Stimulated activated CD4-positive, alpha-beta T cell treated with anti-CD3 and anti-CD28 coated beads, Interleukin-15, amount 100 ng/mL, for 48 hours (primary cell): ENCODE measurements at places on chromosomes 6 and 20.

- DNase-seq = no peak
Observed at GRCh38 chr6:71481011-71481410, 192.4 kb downstream of the OGFRL1 start.

- no peak for DNase-seq
Observed at GRCh38 chr6:164827537-164827936, 481.9 kb downstream of the C6orf118 start.

- no peak for DNase-seq
Observed at GRCh38 chr6:16434885-16435284, 196.5 kb downstream of the GMPR start.

- DNase-seq = no peak
Observed at GRCh38 chr6:123323452-123324329, 313.1 kb downstream of the TRDN start.

DNA sequence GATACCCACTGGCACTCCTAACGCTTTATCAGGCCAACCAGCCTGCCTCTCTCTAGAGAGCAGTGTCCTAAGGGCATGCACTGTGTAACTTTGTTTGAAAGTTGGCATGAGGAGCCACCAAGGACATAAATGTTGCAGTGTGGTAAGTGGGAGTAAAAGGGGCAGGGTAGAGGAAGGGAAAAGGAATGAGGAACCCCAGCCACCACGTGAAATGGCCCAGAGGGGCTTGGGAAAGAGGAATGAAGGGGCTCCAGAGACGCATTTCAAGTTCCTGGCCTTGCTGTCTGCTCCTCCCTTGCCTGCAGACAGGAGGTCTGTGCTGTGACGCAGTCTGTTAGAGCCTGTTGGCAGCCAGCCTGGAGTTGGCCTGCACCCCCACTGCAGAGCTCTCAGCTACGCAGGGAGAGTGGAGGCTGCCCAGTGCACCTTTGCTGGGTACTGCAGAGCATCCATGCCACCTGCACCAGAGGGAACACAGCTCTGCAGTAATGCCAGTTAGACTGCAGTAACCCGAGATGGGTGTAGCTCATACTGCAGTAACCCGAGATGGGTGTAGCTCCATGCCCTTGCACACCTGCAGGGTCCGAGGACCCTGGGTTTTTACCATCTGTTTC, 86.8 kb upstream of the SNAP25 start:
- no peak for DNase-seq
